Large intestine (tissue), 12 donors: ENCODE measurements at places on chromosomes 2 and 18.

GRCh38 chr2:196144513-196145126, 26.8 kb downstream of the STK17B start:
- peaks cover 32% of the 10 kb centered on the region for H3K36me3 ChIP-seq
- no peak overlapping the region for H3K27ac ChIP-seq
- peak; percentile 33 for DNase-seq
- no peak overlapping the region for H3K4me3 ChIP-seq
- H3K27me3 ChIP-seq, result no peaks in the 10 kb centered on the region

- H3K27ac ChIP-seq, result no peak overlapping the region
- H3K4me1 ChIP-seq, result no peaks in the 10 kb centered on the region
- DNase-seq, result no peak
- H3K36me3 ChIP-seq, result no peaks in the 10 kb centered on the region
Observed at GRCh38 chr2:119333360-119333759, 33.3 kb downstream of the C2orf76 start.

DNA sequence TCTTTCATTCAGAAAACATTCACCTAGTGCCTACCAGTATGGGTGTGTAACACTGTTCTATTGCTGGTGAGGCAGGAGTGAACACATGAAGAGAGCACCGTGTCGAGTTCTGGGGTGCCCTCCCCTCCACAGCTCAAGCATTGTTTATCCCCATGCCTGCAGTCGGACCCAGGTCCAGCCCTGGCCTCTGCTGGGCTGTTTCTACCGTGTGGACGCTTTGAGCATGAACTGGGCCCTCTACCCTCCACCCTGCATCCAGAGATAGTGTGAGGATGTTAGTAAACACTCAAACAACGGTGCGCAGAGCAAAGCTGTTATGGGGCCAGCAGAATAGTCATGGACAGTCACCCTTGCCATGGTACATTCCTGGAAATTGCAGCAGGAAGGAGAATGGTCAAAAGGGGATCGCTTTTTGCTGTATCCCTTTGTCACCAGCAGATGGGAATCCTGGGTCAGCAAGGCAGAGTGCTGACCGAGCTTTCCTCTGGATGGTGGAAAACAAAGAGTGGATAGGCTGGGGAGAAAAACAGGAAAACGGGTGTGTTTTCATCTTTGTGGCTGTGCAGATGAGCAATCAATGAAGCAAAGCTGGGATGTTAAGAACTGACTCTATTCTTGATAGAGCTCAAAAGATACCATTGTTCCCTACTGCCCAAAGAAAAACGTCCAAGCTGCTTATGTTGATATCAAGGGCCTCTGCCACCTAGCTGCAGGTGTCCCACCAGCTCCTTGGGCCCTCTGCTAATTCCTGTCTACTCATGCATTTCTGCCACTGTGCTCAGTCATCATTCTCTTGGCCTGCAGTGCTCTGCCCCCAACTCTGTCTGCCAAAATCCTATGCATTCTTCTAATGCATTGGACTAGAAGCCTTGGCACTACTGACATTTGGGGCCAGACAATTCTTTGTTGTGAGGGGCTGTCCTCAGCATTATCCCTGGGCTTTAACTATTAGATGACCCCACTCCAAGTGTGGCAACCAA, 38.7 kb downstream of the REEP1 start:
- no peak for DNase-seq
- H3K36me3 ChIP-seq, result no peaks in the 10 kb centered on the region
- no peaks in the 10 kb centered on the region for H3K27me3 ChIP-seq
- no peak overlapping the region for H3K27ac ChIP-seq
- peaks cover 22% of the 10 kb centered on the region for H3K4me1 ChIP-seq

- H3K27me3 ChIP-seq, result no peaks in the 10 kb centered on the region
- no peak for DNase-seq
- H3K36me3 ChIP-seq, result no peaks in the 10 kb centered on the region
- H3K4me3 ChIP-seq, result no peak overlapping the region
Observed at GRCh38 chr2:105112345-105112744, 74.5 kb downstream of the MRPS9 start.

DNA sequence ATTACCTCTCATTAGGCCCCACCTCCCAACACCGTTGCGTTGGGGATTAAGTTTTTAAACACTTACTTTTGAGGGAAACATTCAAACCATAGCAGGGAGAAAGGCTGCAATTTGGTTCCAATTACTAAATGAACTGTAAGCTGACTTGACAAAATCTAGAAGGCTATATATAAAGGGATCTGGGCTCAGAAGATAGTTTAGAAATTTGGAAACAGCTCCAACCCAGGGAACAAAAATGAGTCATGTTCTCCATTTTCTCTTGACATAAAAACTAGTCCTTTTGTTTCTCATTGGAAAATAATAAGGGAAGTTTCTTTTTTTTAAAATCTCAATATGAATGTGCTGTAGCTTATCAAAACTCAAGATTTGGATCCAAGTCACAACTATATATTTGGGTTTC, 17.5 kb downstream of the MOGAT1 start:
- H3K27ac ChIP-seq, result no peak overlapping the region
- DNase-seq, result no peak
- H3K27me3 ChIP-seq, result no peaks in the 10 kb centered on the region

- H3K27me3 ChIP-seq, result no peaks in the 10 kb centered on the region
- no peak overlapping the region for H3K27ac ChIP-seq
- H3K4me3 ChIP-seq, result no peak overlapping the region
- no peaks in the 10 kb centered on the region for H3K36me3 ChIP-seq
Observed at GRCh38 chr2:233811732-233812131, 33.6 kb downstream of the MROH2A start.

DNA sequence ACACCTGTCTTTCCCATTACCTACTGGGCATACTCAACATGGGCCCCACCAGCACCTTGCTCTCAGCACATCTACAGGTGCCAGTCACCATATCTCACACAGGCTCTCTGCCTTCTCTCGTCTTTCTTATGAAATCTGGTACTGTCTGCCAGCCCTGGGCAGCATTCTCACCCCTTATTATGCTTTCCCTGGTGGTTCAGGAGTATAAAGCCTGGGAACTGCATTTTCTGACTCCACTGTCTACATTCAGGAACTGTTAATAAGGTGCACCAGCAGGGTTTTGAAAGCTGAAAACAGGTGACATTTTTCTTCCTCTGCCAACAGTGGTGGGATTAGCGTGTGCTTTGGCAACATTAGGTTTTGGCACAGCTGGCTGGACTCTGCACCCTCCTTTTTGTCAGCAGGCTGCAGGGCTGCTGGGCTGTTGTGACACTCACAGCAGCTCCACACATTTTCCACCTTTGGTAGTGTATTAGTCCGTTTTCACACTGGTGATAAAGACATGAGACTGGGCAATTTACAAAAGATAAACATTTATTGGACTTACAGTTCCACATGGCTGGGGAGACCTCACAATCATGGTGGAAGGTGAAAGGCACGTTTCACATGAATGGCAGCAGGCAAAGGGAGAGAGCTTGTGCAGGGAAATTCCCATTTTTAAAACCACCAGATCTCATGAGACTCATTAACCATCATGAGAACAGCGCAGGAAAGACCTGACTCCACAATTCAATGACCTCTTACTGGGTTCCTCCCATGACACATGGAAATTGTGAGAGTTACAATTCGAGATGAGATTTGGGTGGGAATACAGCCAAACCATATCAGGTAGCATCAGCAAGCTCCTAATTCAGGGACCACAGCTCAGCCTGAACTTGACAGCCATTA, 343.1 kb upstream of the LYPD1 start:
- no peak for DNase-seq
- H3K4me1 ChIP-seq, result no peaks in the 10 kb centered on the region
- no peaks in the 10 kb centered on the region for H3K27me3 ChIP-seq
- H3K27ac ChIP-seq, result no peak overlapping the region

GRCh38 chr2:220273082-220273481, 645.7 kb downstream of the SLC4A3 start:
- no peaks in the 10 kb centered on the region for H3K27me3 ChIP-seq
- no peak overlapping the region for H3K4me3 ChIP-seq
- no peak for DNase-seq
- H3K27ac ChIP-seq, result no peak overlapping the region
- H3K36me3 ChIP-seq, result no peaks in the 10 kb centered on the region

DNA sequence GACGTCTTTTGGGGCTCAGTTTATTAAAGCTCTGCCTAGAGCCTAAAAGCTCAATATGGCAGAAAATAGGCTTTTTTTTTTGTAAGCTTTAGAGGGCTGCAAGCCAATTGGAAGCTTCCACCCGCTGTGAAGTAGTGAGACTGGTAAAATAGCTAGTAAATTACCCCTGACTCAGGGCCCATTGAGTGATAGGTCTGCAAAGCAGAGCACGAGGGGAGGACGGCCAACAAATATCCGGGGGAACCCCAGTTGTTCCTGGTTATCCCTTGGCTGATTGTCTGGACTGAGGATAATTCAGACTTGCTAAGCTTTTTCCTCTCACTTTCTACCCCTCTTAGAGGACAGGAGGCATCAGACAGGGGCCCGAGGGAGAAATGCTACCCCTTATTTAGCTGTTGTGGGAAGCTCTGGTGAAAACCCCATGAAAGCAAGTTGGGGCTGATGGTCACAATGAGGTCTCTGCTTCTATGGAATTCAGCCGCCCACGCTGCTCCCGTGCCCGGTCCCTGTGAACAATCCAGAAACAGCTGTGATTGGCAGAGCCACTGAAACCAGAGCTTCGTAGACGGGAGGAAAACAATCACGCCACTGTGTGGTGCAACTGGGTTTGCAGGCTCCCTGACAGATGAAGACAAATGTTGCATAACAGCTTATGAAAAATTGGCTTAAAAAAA, 141.9 kb upstream of the LGALSL start:
- H3K4me3 ChIP-seq, result no peak overlapping the region
- no peaks in the 10 kb centered on the region for H3K27me3 ChIP-seq
- H3K36me3 ChIP-seq, result no peaks in the 10 kb centered on the region

- H3K4me3 ChIP-seq, result no peak overlapping the region
- DNase-seq, result no peak
- H3K27me3 ChIP-seq, result no peaks in the 10 kb centered on the region
Observed at GRCh38 chr2:240362216-240362755, 73.2 kb upstream of the GPC1 start.

GRCh38 chr18:70419526-70419925, 130.7 kb downstream of the SOCS6 start:
- DNase-seq, result peak; percentile 41
- no peaks in the 10 kb centered on the region for H3K27me3 ChIP-seq
- no peak overlapping the region for H3K4me3 ChIP-seq
- peaks cover 35% of the 10 kb centered on the region for H3K4me1 ChIP-seq
- H3K27ac ChIP-seq, result peak overlapping the region; percentile 41
